Stimulated activated naive CD4-positive, alpha-beta T cell treated with Interleukin-2 at 50 U/mL for 16 hours (primary cell): ENCODE measurements at places on chromosomes 3 and 15.

- DNase-seq: no peak
Measured at GRCh38 chr3:38610934-38611333, 38.6 kb downstream of the SCN5A start.

GRCh38 chr15:65521350-65521749 is 3.9 kb upstream of the DPP8 start:
- DNase-seq: no peak

GRCh38 chr3:138442433-138442832 is 8.0 kb downstream of the ESYT3 start:
- no peak for DNase-seq

GRCh38 chr15:47541562-47541961 is 175.7 kb upstream of the SEMA6D start:
- no peak for DNase-seq

DNA sequence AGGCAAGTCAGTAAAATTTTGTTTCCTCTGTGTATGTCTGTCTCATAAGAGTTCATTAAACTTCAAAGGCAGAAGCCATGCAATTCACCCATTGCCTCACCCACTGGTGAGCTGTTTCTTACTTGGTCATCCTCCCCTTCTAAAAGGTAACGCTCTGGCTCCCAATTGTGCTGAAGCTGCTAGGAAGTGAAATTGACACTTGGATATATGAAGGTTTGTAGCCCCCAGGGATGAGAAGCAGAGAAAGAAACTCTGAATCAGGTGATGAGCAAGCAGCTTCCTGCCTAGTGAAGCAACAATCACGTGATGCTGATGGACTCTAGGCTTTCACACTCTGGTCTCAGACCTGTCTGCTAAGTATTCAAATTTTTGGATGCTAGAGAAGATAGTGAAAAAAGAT is 70.7 kb downstream of the CD200R1L start:
- DNase-seq: no peak
